ENCODE measurements at places on chromosomes 12 and 14. TPM values are rescaled to one million over a fixed set of nuclear protein-coding genes. Genes with fewer than 3 reads are reported as not detected.

Gene ADAM21
- total RNA-seq: not detected

Gene LRRK2
- total RNA-seq: 3.2 TPM

Gene SLC35E3
- under 0.01 TPM for total RNA-seq

Gene AKAP6
- total RNA-seq: 23.3 TPM

DNA sequence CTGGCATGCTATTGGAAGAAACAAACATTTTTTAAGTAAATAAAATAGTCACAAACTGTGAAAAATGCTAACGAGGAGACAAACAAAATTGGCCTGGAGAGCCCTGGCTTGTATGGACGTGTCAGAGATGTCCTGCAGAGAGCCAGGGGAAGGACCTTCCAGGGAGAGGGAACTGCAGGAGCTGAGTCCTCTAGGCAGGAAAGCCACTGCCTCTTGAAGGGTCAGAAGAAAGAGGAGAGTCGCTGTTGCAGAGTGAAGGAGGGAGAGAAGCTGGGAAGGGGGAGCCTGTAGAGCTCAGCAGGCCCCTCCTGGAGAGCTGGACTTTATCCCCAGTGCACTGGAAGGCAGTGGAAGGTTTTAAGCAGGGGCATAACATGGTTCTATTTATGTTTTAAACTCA, 80.3 kb upstream of the PWP1 start:
- H3K27ac ChIP-seq: no peak overlapping the region
- H3K36me3 ChIP-seq: no peaks in the 10 kb centered on the region
- no peaks in the 10 kb centered on the region for H3K4me1 ChIP-seq

GRCh38 chr14:35861204-35861868, 35.2 kb downstream of the BRMS1L start:
- peaks cover 52% of the 10 kb centered on the region for H3K36me3 ChIP-seq
- no peak overlapping the region for H3K27ac ChIP-seq
- H3K27me3 ChIP-seq: no peaks in the 10 kb centered on the region

- no peaks in the 10 kb centered on the region for H3K36me3 ChIP-seq
- peaks cover 56% of the 10 kb centered on the region for H3K4me1 ChIP-seq
- H3K4me3 ChIP-seq: no peak overlapping the region
- no peak for DNase-seq
- H3K27me3 ChIP-seq: no peaks in the 10 kb centered on the region
Measured at GRCh38 chr14:91380610-91381371, 36.8 kb downstream of the CCDC88C start.

DNA sequence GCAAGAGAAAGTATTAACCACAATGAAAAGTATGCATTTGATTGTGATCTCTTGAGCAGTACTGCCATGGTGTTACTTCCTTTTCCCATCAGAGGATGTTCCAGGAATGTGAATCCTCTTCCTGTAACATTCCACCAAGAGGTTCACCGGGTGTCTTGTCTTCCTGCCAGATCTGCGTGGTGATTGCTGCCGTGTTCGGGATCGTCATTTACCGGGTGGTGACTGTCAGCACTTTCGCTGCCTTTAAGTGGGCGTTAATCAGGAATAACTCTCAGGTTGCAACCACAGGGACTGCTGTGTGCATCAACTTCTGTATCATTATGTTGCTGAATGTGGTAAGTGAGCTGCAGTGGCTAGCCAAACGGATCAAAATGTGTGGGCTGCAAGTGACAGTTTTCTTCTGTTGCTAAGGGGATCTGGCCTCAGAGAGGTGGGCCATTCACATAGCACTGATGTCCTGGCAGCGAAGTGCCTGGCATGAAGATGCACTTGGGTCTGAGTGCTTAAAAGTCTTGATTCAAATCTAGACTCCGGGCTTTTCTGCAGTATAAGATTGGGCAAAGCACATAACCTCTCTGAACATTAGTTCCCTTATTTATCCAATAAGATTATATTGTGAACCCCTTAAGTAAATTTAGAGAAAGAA, 123.4 kb downstream of the SLC5A8 start:
- H3K36me3 ChIP-seq: no peaks in the 10 kb centered on the region
- H3K4me3 ChIP-seq: no peak overlapping the region
- no peaks in the 10 kb centered on the region for H3K27me3 ChIP-seq
- no peaks in the 10 kb centered on the region for H3K4me1 ChIP-seq
- no peak overlapping the region for H3K27ac ChIP-seq

DNA sequence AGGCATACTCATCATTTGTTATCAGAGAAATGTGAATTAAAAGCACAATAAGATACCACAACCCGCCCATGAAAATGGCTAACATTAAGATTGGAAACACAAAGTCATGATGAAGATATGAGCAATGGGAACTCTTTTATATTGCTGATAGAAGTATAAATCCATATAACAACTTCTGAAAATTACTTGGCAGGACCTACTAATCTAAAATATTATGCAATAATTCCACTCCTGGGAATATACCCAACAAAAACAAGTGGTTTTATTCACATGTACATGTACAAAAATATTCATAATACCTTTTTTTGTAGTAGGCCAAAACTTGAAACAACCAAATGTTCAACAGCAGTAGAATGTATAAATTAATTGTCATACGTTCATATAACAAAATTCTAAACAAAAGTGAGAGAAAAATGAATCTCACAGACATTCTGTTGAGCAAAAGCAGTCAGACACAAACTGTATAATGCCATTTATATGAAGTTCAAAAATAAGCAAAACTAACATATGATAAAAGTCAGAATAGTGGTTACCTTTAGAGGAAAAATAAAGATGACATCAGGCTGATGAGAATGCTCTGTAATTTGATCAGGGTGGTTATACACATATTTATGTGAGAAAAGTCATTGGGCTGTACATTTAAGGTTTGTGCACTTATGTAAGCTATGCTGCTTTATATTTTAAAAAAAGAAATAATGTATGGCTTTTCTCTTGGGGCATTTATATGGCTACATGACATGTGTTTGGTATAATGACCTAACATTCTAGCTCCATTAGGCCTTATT, 309.2 kb upstream of the KITLG start:
- H3K27me3 ChIP-seq: no peaks in the 10 kb centered on the region
- DNase-seq: no peak
- H3K4me3 ChIP-seq: no peak overlapping the region
- no peak overlapping the region for H3K27ac ChIP-seq
- H3K4me1 ChIP-seq: no peaks in the 10 kb centered on the region

GRCh38 chr14:71078500-71078899, 171.2 kb downstream of the PCNX1 start:
- H3K27me3 ChIP-seq: no peaks in the 10 kb centered on the region
- DNase-seq: no peak
- peaks cover 38% of the 10 kb centered on the region for H3K36me3 ChIP-seq
- no peak overlapping the region for H3K27ac ChIP-seq
- H3K4me1 ChIP-seq: no peaks in the 10 kb centered on the region
- H3K4me3 ChIP-seq: no peak overlapping the region

- no peaks in the 10 kb centered on the region for H3K4me1 ChIP-seq
- no peaks in the 10 kb centered on the region for H3K27me3 ChIP-seq
Measured at GRCh38 chr12:128120035-128120434, 146.9 kb upstream of the TMEM132C start.

DNA sequence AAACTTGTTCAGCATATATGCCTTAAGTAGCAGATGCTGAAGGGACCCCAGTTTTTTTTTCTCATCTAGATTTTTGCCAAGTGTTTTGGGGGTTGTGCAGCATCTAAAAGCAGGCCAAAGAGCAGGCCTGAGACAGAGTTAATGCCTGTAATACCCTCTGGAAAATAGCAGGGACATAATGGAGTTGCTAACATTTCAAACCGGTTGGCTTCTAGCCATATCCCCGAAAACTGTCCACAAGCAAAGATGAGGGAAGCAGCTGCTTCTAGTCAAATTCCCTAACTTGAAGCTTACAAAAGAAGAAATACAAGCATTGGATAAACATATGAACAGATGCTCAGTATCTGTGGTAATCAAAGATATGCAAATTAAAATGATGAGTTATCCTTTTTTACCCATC, 52.1 kb upstream of the AEBP2 start:
- H3K36me3 ChIP-seq: no peaks in the 10 kb centered on the region
- H3K27ac ChIP-seq: peak overlapping the region; percentile 60
- H3K27me3 ChIP-seq: no peaks in the 10 kb centered on the region
- no peak overlapping the region for H3K4me3 ChIP-seq
- no peak for DNase-seq
- H3K4me1 ChIP-seq: peaks cover 2% of the 10 kb centered on the region

DNA sequence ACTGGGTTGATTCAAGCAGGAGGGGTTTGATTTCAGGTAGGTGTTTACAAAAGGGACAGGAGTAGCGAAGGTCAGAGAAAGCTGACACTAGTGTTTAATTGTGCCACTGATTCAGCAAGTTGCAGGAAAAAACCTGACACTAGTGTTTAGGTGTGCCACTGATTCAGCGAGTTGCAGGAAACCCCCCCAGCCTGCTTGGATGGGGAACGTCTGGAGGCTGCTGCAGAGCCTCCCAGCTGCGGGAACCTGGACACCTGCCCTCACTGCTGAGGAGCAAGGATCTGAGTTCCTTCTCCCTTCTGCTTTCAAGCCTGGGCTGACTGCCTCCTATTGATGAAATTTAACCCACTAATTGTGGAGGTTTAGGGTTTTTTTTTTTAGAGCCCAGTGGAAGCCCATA, 84.2 kb downstream of the AVPR1A start:
- no peaks in the 10 kb centered on the region for H3K36me3 ChIP-seq
- H3K27me3 ChIP-seq: no peaks in the 10 kb centered on the region
- H3K4me1 ChIP-seq: no peaks in the 10 kb centered on the region
- H3K4me3 ChIP-seq: no peak overlapping the region
- no peak overlapping the region for H3K27ac ChIP-seq
- DNase-seq: no peak

GRCh38 chr12:98618952-98619351, 25.5 kb downstream of the SLC25A3 start:
- H3K27me3 ChIP-seq: no peaks in the 10 kb centered on the region
- no peaks in the 10 kb centered on the region for H3K36me3 ChIP-seq
- no peak for DNase-seq
- no peak overlapping the region for H3K27ac ChIP-seq

DNA sequence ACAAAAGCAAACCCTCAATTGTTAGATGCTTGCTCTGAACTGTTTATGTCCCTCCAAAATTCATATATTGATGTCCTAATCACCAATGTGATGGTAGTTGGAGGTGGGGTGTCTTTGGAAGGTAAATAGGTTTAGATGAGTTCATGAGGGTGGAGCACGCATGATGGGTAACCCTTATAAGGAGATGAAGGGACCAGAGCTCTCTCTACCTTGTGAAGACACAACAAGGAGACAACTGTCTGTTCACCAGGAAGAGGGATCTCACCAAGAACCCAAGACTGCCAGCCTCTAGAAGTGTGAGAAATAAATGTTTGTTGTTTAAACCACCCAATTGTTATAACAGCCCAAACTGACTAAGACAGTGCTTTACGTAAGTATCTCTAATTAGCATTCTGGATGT, 27.0 kb downstream of the DHRS2 start:
- H3K27ac ChIP-seq: no peak overlapping the region
- no peaks in the 10 kb centered on the region for H3K27me3 ChIP-seq
- no peaks in the 10 kb centered on the region for H3K36me3 ChIP-seq
- no peak overlapping the region for H3K4me3 ChIP-seq
- no peaks in the 10 kb centered on the region for H3K4me1 ChIP-seq

GRCh38 chr14:24630872-24631477, 3.0 kb downstream of the GZMB start:
- H3K27me3 ChIP-seq: no peaks in the 10 kb centered on the region
- no peak overlapping the region for H3K4me3 ChIP-seq
- H3K36me3 ChIP-seq: no peaks in the 10 kb centered on the region
- peaks cover 15% of the 10 kb centered on the region for H3K4me1 ChIP-seq
- no peak overlapping the region for H3K27ac ChIP-seq

GRCh38 chr12:4356041-4356327, 23.5 kb downstream of the FGF23 start:
- no peaks in the 10 kb centered on the region for H3K27me3 ChIP-seq
- H3K27ac ChIP-seq: no peak overlapping the region
- no peak overlapping the region for H3K4me3 ChIP-seq
- H3K36me3 ChIP-seq: no peaks in the 10 kb centered on the region
- no peaks in the 10 kb centered on the region for H3K4me1 ChIP-seq
- peak; percentile 24 for DNase-seq

- DNase-seq: peak; percentile 66
- peaks cover 38% of the 10 kb centered on the region for H3K36me3 ChIP-seq
- peak overlapping the region; percentile 60 for H3K27ac ChIP-seq
- no peaks in the 10 kb centered on the region for H3K27me3 ChIP-seq
- peaks cover 48% of the 10 kb centered on the region for H3K4me1 ChIP-seq
Measured at GRCh38 chr12:6959058-6959804, 8.1 kb downstream of the PTPN6 start.

- DNase-seq: no peak
- no peak overlapping the region for H3K4me3 ChIP-seq
- H3K36me3 ChIP-seq: peaks cover 18% of the 10 kb centered on the region
- H3K27ac ChIP-seq: no peak overlapping the region
- no peaks in the 10 kb centered on the region for H3K4me1 ChIP-seq
Measured at GRCh38 chr12:71791473-71792150, 36.9 kb downstream of the RAB21 start.

DNA sequence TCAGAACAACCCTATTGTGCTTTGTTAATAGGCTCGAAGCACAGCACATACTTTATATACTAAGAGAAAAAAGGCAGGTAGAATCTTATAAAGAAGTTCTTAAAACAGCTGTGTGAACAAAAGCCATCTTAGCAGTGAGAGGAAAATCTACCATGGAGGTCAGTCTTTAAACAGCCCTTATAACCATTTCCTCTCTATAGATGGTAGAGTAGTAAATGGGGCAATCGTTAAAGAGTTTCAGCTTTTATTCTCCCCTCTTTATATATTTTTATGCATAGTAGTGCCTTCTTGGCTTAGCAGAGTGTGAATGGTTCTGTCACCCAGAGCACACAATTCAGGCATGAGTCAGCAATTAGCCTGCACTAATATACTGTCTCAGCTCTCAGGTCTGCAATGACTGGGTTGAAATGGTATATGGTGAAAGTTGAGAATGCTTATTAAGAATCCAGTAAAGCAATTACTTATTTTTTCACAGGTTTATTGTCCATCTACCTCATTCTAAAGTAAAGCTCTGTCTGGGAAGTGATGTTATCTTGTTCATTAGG, 305.0 kb downstream of the NELL2 start:
- H3K4me3 ChIP-seq: no peak overlapping the region
- DNase-seq: no peak
- H3K36me3 ChIP-seq: no peaks in the 10 kb centered on the region
- no peaks in the 10 kb centered on the region for H3K27me3 ChIP-seq
- H3K27ac ChIP-seq: no peak overlapping the region
- H3K4me1 ChIP-seq: no peaks in the 10 kb centered on the region

DNA sequence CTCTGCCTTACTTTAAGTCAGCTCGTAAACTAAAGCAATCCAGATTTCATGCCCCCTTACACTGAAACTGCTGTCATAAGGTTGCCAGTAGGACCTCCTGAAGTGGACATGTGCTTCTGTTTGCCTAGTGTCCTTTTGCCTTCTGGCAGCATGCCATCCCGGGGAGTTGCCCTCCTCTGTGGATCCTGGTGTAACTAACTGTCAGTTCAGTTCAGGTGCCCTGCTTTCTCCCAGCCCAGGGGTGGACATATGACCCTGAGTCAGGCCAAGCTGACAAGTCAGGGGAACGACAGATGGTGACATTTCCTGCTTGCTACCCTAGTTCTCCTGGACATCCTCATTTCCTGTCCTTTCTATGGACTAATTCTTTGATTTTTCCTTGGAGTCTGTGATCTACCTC, 25.6 kb downstream of the AKAP6 start:
- no peak for DNase-seq
- H3K4me1 ChIP-seq: no peaks in the 10 kb centered on the region
- H3K36me3 ChIP-seq: no peaks in the 10 kb centered on the region
- no peak overlapping the region for H3K4me3 ChIP-seq
- no peaks in the 10 kb centered on the region for H3K27me3 ChIP-seq

GRCh38 chr14:45716572-45716971, 463.6 kb upstream of the MIS18BP1 start:
- H3K4me3 ChIP-seq: no peak overlapping the region
- H3K36me3 ChIP-seq: no peaks in the 10 kb centered on the region
- peak; percentile 9 for DNase-seq
- no peaks in the 10 kb centered on the region for H3K4me1 ChIP-seq
